ENCODE measurements at places on chromosomes 1 and 21.

- no peak for DNase-seq
Measured at GRCh38 chr1:165342168-165342567, 14.3 kb downstream of the LMX1A start.

DNA sequence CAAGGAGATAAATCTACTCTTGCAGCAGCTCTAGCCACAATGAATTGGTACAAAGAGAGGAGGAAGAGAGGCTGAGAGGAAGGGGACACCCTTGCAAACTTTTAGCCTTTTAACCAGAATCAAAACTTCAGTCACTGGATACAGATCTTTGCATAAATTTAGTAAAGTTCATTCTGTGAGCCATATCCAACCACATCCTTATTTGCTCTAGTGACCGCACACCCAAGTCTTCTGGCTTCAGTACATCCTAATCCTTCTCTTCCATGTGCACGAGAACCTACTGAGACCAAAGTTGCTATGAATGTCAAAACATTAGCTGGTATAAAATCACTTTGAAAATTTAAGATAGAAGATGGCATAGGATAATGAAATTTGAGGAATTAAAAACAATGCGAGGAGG lies 21.9 kb upstream of the PLD5 start:
- DNase-seq: no peak

- DNase-seq: no peak
Measured at GRCh38 chr1:238991765-238992495, 394.4 kb upstream of the CHRM3 start.

- DNase-seq: no peak
Measured at GRCh38 chr1:111948209-111949171, 41.0 kb downstream of the KCND3 start.

DNA sequence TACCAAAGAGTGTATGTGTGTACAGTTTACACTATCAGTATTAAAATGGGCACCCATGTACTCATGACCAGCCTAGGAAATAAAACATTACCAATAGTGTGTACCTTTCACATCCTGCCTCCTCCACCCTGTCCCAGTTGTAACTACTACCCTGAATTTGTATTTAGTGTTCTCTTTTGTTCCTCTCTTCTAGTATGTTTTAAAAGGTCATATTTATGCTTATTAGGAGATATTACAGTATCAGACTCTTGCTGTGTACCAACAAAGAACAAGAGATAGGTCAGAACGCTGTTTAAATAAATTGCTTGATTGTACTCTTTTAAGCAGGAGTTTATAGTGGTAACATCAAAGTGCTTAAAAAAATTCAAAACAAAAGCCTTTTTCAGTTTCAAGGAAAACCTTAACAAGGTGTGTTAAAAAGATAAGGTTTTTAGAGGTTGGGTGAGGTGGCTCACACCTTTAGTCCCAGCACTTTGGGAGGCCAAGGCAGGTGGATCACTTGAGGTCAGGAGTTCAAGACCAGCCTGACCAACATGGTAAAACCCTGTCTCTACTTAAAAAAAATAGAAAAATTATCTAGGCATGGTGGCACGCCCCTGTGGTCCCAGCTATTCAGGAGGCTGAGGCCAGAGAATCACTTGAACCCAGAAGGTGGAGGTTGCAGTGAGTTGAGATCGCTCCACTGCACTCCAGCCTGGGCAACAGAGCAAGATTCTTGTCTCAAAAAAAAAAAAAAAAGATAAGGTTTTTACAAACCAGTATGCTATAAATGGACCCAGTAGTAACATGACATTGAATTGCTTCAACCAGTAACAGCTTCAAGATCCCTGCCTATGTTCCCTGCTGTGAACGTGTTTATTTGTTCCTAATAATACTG lies 35.9 kb downstream of the MPZL1 start:
- no peak for DNase-seq
